BJ (cell line): ENCODE measurements at places on chromosomes 16 and 17.

GRCh38 chr17:385836-386140 lies 33.2 kb upstream of the RPH3AL start:
- DNase-seq = no peak

DNA sequence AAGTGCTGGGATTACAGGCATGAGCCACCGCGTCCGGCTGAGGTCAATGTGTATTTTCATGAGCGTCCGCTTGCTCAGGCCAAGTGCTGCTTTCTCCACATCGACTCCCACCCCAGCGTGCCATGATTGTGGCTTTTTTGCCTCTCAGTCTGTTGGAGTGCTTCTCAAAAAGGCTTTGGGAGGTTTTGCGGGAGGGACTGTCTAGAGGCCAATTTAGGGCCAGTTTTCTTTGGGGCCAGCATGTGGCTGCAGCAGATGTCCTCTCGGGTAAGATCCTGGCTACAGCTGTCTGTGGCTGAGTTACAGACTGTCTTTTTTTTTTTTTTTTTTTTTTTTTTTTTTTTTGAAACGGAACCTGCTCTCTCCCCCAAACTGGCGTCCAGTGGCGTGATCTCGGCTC lies 6.5 kb downstream of the C16orf90 start:
- DNase-seq = no peak

DNA sequence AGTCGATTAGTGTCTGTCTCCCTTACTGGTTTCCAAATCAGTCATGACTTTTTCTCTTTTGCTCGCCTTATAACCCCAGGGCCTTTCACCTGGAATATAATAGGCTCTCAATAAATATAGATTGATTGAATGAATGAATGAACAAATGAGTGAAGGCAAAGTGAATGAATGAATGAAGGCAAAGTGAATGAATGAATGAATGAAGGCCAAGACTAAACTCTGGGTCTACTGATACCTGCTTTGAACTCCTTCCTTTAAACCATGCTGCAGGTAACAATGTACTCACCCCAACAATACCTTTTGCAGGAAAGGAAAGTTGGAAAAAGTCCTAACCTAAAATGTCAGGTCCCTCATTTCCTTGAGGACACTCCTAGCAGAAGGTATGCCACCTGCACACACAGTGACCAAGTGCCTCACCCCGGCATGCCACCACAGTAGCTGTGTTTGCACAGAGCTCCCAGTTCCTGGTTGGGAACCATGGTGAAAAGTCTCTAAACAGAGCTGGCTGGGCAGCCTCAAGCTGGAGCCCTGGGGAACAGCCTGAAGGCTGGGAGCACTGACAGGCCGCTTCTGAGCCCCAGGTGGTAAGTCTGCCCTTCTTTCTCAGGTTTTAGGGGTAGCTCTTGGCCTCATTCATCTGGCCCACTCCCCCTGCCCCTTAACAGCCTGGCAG lies 42.7 kb upstream of the ANKFN1 start:
- no peak for DNase-seq

- no peak for DNase-seq
Measured at GRCh38 chr16:6853565-6853964, 479.1 kb upstream of the RBFOX1 start.

DNA sequence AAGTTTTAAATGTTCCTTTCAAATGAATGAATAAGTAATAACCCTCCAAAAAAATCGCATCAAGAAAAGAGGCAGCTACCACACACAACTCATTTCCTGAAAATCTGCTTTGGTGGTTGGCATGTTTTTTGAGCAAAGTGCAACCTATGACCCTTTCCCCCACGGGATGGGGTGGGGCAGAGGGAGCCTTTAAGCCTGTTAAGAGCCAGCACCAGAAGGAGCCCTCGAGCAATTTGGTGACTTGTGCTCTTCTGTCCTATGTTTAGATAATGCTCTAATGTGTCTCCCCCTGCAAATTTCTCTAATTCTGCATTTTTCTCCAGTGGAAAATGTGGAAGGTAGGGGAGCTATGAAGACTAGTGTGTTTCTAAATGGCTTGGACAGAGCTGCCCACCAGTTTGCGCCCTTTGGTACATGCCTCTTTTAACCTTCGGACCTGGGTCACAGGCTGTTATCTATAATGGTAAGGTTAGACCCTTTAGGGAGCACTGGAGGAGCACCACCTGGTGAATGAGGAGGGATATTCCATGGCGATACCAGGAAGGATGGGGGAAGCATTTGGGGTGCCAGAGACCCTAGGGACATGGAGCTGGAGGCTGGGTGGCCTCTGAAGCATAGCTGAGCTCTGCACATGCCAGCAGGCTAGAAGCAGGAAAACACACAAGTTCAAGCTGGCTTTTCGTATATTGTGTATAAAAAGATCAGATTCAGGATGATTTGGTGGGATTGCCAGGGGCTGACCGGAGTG lies 1.6 kb downstream of the PYCARD start:
- no peak for DNase-seq

DNA sequence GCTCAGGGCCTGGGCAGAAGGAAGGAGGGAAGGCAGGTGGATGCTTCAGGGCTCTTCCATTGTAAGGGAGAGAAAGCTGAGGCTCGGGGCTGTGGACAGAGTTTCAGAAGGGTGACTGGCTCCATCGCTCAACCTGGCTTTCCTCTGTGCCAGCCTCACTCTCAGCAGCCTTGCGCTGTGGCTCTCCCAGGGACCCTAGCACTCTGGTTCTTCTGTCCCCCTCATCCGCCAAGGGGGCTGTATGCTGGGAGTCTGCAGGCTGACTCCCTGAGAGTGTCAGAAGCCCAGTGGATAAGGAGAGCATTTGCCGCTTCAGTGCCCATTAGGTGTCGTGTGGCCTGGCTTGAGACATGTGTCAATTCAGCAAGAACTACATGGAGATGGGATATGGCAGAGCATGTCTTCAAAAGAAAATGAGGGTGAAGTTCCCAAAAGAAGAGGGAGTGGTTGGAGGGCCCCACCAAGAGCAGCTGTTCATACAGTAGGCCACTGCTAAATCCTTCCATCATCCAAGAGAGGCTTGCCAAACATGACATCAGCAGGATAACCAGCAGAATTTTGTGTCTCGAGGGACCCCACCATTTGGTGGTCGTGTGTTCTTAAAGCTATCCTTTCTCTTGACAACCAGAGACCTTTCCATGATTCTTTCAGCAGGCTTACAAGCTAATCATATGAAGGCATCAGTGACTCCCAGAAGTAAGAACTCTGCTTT lies 148.2 kb downstream of the IRX5 start:
- DNase-seq = no peak

DNA sequence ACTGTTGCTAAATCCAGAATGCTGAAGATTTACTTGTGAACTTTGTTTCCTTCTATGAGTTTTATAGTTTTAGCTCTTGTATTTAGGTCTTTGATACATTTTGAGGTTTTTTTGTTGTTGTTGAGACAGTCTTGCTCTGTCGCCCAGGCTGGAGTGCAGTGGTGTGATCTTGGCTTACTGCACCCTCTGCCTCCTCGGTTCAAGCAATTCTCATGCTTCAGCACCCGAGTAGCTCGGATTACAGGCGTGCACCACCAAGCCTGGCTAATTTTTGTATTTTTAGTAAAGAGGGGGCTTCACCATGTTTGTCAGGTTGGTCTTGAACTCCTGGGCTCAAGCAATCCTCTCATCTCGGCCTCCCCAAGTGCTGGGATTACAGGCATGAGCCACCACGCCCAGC lies 14.4 kb downstream of the TENT4B start:
- no peak for DNase-seq

DNA sequence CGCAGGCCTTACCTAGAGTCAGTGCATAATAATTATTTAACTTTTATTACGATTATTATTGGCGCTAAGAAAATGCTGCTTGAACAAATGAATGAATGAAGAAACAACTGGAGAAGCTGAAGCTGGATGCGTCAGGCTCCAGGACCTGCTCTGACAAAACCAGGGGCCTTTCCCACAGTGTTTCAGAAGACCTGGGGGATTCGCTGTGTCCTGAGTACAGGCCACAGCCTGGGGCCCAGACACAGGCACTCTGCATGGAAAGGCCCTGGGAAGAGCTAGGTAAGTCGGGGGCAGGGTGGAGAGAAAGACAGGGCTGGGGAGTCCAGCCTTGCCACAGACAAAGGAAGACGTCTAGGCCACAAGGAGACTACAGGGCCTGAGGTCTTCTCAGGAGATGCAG lies 226.1 kb downstream of the ZNF423 start:
- no peak for DNase-seq

DNA sequence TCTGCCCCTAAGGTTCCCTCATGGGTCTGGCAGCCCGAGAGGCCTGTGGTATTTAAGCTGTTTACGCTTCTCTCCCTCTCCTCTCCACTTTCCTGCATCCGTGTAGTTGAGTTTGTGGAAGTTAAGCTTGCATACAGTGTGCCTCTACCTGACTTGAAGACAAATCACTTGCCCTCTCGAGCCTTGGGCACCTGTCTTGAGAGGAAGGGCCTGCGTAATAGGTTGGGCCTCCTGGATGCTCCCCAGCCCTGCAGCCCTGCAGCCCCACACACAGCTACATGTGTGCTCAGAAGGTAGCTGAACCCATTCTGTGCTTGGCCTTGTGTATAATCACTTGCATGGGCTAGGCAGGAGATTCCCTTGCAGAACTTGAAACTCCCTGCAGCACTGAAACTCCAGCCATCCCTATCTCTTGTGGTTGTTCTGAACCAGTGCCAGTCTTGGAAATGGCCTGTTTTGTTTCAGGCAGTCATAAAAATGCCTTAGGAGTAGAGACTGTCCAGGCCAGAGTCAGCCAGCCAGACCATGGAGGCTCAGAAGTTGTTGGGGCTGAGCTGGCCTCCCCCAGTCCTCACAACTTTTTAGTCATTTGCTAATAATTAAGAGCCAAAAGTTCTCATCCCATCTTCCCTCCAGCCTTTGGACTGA lies 134.6 kb downstream of the CLEC16A start:
- DNase-seq = peak; percentile 83

GRCh38 chr16:21656795-21657768 lies 4.7 kb upstream of the IGSF6 start:
- DNase-seq = no peak

DNA sequence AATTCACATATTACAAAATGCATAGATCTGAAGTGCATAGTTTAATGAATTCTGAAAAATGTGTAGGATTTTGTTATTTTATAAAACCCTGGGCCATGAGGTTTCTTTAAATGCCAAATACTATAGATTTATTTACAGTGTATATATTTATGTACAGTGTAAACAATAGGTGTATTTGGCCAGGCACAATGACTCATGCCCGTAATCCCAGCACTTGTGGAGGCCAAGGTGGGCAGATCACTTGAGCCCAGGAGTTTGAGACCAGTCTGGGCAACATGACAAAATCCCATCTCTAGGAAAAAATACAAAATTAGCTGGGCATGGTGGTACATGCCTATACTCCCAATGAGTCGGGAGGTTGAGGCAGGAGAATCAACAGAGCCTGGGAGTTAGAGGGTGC lies 249.4 kb downstream of the PRKCA start:
- DNase-seq = no peak

- no peak for DNase-seq
Measured at GRCh38 chr17:13374203-13375143, 227.3 kb downstream of the HS3ST3A1 start.

DNA sequence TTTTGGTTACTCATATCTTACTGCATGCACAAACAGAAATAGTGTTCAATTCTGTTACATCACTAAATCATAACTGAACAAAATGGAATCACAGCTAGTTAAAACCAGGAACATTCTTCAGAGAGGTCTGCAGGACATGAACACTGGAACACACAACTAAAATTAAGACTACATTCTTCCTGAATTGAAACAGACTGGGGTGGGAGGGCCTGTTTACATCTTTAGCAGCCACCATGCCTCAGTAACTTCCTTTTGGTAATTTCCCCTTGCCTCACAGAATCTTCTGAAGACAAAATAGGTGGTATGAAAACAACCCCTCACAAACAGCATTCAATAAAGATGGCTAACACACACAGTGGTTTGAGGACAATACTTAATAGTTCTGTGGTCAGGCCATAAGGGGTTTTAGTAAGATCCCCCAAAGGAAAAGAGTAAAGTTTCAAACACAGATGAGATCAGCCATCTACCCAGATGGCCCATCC lies 6.5 kb downstream of the MARF1 start:
- no peak for DNase-seq

- no peak for DNase-seq
Measured at GRCh38 chr16:54175552-54176375, 110.8 kb downstream of the IRX3 start.

DNA sequence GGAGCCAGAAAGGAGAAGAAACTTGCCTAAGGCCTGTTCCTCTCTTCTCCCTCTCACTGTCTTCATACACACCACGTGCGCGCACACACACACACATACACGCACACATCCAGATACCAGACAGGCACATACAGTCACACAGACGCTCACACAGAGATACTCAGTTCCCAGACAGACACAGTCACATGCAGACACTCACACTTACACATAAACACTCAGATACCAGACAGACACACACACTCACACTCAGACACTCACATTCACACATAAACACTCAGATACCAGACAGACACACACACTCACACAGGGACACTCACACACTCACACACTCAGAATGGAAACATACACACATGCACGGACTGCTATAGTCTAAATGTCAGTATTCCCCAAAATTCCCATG lies 24.1 kb upstream of the MMP2 start:
- DNase-seq = no peak

DNA sequence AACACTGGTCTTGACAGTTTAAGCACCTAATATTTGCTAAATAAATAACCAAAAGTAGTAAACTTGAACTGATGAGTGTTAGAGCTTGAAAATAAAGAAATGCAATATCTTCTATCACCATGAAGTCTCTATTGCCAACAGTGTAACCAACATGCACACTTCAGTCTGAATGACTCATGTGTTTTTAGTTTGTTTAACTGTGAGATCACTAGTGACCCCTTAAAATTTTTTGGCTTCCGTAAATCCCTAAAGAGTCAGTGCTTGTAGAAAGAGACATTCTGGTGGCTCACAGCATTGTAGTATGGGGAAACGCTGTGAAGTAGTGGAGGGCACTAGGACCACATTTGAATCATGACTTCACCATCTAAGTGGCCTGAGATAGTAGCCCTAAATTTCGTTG lies 341.1 kb downstream of the PMP22 start:
- no peak for DNase-seq

DNA sequence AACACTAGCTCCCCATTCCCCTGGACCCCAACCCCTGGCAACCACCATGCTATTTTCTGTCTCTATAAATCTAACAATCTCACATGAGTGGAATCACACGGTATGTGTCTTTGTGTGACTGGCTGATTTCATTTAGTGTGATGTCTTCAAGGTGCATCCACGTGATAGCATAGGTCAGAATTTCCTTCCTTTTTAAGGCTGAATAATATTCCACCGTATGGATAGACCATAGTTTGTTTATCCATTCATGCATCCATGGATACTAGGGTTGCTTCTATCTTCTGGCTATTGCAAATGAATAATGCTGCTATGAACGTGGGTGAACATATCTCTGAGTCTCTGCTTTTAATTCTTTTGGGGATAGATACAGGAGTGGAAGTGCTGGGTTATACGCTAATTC lies 43.9 kb downstream of the TMEM235 start:
- no peak for DNase-seq

GRCh38 chr17:43169561-43170139 lies 1.4 kb upstream of the NBR1 start:
- no peak for DNase-seq
